ENCODE measurements at places on chromosomes 3 and 15. TPM values are rescaled to one million over a fixed set of nuclear protein-coding genes. Genes with fewer than 3 reads are reported as not detected.

- no peak overlapping the region for H3K4me3 ChIP-seq
- no peak overlapping the region for H3K27ac ChIP-seq
- no peaks in the 10 kb centered on the region for H3K4me1 ChIP-seq
- peak; percentile 29 for DNase-seq
- no peaks in the 10 kb centered on the region for H3K27me3 ChIP-seq
These were observed 105.0 kb downstream of the SSR3 start for GRCh38 chr3:156449710-156450574.

The KCNAB1 gene
- total RNA-seq, result not detected

The PPIP5K1 gene
- 9.9 TPM for total RNA-seq

The CPN2 gene
- 27.7 TPM for total RNA-seq

DNA sequence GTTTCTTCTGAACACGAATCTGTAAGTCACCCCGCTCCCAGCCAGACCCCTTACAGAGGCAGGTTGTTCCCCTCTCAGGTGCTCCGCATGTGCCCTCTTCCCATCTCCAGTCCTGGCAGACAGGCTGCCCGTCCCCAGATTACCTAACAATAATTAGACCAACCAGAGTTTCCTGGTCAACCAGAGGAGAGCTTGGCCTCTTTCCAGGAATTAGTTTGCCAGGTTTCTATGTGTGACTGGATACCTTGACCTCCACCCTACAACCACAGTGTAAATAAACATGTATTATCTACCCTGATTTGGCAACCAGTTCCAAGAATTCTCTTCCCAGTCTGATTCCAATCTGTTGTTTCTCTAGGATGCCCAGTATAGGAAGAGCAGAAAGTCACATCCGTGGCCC is 178.0 kb upstream of the UMPS start:
- peaks cover 3% of the 10 kb centered on the region for H3K27me3 ChIP-seq
- H3K27ac ChIP-seq, result no peak overlapping the region

The CD200 gene
- not detected for total RNA-seq

- peak overlapping the region; percentile 78 for H3K4me3 ChIP-seq
- H3K27me3 ChIP-seq, result peaks cover 17% of the 10 kb centered on the region
- H3K36me3 ChIP-seq, result no peaks in the 10 kb centered on the region
- no peak for DNase-seq
These were observed 1.2 kb downstream of the LARP6 start for GRCh38 chr15:70852501-70853317.

- no peak for DNase-seq
- no peak overlapping the region for H3K4me3 ChIP-seq
- H3K27me3 ChIP-seq, result no peaks in the 10 kb centered on the region
- H3K36me3 ChIP-seq, result no peaks in the 10 kb centered on the region
These were observed 19.0 kb upstream of the C3orf49 start for GRCh38 chr3:63800097-63800496.

The FYTTD1 gene
- 51.6 TPM for total RNA-seq

DNA sequence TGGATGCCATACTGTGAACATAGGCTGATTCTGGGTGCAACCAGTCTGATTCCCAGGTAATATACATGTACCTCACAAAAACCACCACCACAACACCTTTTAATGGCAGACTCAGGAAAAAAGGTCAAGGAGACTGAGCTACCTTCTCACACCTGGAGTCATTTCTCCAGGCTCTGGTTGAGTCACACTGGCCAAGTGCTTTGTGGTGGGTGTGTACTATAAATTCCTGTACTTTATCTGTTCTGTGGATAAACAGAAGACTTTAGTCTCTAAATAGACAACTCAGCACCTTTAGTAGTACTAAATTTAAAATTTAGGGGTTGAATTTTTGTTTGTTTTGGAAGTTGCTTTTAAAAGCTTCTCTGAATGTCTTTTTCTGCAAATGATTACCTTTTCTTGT is 46.7 kb downstream of the TOP2B start:
- DNase-seq, result no peak
- no peak overlapping the region for H3K27ac ChIP-seq
- H3K4me1 ChIP-seq, result no peaks in the 10 kb centered on the region
- H3K27me3 ChIP-seq, result no peaks in the 10 kb centered on the region
- H3K36me3 ChIP-seq, result peaks cover 43% of the 10 kb centered on the region
- no peak overlapping the region for H3K4me3 ChIP-seq

- no peaks in the 10 kb centered on the region for H3K36me3 ChIP-seq
- H3K27me3 ChIP-seq, result no peaks in the 10 kb centered on the region
- no peak overlapping the region for H3K4me3 ChIP-seq
- no peak overlapping the region for H3K27ac ChIP-seq
- no peak for DNase-seq
These were observed 52.5 kb downstream of the TP63 start for GRCh38 chr3:189683546-189684255.

The UBAP1L gene
- 0.13 TPM for total RNA-seq

DNA sequence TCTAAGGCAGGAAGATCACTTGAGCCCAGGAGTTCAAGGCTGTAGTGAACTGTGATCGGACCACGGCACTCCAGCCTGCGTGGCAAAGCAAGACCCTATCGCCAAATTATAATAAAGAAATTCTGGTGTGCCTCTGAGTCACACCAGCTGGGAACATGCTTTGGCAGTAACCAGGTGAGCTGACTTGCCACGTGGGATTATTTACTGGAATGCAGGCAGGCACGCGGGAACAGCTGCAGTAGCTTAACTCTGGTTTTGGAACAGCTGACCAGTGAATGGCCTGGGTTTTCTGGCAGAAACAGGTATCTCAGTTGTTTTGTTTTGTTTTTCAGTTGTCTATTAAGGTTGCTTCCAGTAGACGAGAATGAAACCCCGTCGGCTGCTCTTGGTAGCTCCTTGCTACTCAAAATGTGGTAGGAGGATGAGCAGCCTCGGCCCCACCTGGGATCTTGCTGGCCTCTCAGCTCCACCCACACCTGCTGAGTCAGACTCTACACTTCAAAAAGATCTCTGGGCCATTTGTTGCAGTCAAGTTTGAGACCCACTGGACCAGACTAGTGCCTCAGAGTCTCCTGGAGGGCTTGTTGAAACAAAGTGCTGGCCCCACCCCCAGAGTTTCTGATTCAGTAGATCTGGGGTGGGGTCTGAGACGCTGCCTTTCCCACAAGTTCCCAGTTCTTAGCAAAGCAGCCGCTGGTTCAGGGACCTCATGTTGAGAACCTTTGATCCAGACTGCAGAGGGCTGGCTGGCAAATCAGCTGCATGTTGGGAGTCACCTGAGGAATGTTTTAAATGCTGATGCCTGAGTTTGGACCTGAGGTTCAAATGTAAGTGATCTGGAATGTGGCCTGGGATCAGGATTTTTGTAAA is 26.6 kb downstream of the IDH2 start:
- H3K4me3 ChIP-seq, result no peak overlapping the region
- peak overlapping the region; percentile 68 for H3K27ac ChIP-seq
- peaks cover 33% of the 10 kb centered on the region for H3K36me3 ChIP-seq
- H3K4me1 ChIP-seq, result peaks cover 26% of the 10 kb centered on the region

DNA sequence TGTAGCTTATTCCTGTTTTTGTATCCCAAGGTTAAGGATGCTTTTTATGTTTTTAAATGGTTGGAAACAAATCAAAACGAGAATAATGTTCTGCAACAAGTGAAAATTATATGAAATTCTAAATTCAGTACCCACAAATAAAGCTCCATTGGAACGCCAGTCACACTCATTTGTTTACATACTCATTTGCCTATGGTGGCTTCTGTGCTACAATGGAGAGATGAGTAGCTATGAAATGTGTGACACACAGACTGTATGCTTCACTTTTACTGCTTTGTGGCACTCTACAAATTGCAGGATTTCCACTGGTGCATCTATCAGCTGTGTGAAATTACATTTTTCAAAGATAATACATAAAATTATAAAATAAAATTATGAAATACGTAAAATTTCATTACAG is 112.2 kb upstream of the TSPAN3 start:
- no peak for DNase-seq
- H3K4me1 ChIP-seq, result peaks cover 30% of the 10 kb centered on the region
- H3K36me3 ChIP-seq, result peaks cover 3% of the 10 kb centered on the region
- H3K27me3 ChIP-seq, result no peaks in the 10 kb centered on the region
- no peak overlapping the region for H3K4me3 ChIP-seq
- H3K27ac ChIP-seq, result no peak overlapping the region

DNA sequence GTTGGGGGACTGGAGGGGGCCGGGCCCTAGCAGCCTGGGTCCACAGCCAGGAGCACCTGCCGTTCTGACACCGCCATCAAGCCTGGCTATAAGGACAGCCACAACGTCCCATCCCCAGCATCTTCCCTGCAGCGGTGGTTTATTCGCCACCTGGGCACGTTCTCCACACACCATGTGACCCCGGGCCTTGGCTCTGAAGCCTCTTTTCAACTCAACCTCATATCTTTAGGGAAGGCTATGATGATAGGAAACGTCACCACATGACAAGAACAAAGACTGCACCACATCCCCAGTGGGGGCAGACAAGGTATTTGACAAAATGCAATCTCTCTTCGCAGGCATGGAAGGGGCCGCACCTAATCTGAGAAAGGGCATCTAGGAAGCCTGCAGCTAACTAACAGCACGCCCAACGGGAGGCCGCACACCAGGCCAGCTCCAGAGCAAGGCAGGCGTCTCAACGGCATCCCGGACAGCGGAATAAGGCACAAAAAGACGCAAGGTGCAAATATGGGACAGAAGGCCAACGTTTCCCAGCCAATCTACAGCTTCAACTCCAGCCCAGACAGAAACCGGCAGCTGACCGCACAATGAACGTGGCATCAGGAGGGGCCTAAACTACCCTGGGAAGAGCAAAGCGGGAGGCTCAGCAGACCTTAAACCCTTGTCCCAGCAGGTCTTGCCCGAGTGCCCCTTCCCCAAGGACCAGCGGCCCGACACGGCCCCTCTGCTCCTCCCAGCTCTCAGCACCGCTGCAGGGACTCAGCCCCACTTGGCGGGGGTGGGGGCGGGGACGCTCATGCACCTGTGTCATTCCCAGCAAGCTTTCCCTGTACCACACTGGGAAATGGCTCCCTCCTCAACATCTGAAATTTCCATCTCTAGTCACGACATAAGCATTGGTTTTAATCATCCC is 41.9 kb downstream of the NIPA2 start:
- H3K27ac ChIP-seq, result no peak overlapping the region
- peaks cover 41% of the 10 kb centered on the region for H3K36me3 ChIP-seq
- peaks cover 7% of the 10 kb centered on the region for H3K4me1 ChIP-seq

DNA sequence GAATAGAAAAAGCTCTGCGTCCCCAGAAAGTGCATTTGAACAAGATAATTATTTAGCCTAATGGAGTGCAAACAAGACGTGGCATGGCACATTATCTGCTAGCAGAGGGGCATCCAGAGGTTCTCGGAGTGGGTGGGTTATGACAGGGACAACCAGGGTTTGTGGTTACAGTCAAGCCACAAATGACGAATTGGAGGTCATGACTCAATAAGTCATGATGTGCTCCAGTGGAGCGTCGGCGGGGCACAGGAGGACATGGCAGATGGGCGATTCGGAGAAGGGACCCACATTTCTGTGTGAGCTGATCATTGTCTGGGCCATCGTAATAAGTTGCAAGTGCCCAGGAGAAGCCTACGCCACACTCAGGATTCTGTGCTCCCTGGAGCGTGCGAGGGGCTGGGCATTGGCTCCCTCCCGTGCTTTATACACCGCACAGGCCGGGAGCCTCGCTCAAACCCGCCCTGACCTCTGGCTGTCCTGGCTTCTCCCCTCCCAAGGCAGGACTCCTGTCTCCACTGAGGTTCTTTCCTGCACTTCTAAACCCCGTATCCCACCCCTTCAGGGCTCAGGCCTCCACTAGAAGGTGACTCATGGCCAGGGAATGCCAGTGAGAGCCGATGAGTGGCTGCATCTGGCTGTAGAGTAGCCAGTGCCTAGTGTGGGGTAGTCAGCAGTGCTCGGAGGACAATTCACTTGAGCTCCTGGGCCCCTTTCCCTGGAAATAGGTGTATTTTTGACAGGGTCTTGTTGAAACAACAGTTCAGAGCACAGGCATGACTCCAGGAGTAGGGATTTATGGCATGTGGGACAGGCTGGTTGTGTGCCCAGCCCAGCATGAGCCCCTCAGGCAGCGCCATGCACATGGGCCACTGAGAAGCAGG is 67.4 kb downstream of the GRIP2 start:
- peaks cover 12% of the 10 kb centered on the region for H3K36me3 ChIP-seq
- H3K27me3 ChIP-seq, result no peaks in the 10 kb centered on the region
- no peak overlapping the region for H3K4me3 ChIP-seq
- no peaks in the 10 kb centered on the region for H3K4me1 ChIP-seq

GRCh38 chr3:20857636-20858035 is 671.6 kb upstream of the SGO1 start:
- peaks cover 45% of the 10 kb centered on the region for H3K4me1 ChIP-seq
- DNase-seq, result no peak
- H3K4me3 ChIP-seq, result no peak overlapping the region
- H3K27ac ChIP-seq, result no peak overlapping the region

GRCh38 chr3:95609411-95609810 is 1205.0 kb upstream of the EPHA6 start:
- H3K4me1 ChIP-seq, result no peaks in the 10 kb centered on the region
- H3K36me3 ChIP-seq, result no peaks in the 10 kb centered on the region
- no peak overlapping the region for H3K4me3 ChIP-seq

DNA sequence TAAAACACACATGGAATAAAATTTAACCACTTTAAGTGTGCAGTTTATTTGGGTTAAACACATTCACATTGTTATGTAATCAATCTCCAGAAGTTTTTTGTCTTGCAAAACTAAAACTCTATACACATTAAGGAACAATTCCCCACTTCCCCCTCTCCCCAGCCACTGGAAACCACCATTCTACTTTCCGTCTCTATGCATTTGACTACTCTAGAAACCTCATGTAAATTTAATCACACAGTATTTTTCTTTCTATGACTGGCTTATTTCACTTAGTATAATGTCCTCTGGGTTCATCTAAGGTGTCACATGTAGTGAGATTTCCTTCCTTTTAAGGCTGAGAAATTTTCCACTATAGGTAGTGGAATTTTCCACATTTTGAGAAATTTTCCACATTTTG is 568.7 kb upstream of the UBE2E2 start:
- H3K4me1 ChIP-seq, result no peaks in the 10 kb centered on the region
- no peaks in the 10 kb centered on the region for H3K27me3 ChIP-seq
- DNase-seq, result no peak
- H3K4me3 ChIP-seq, result no peak overlapping the region

GRCh38 chr15:60945196-60945595 is 283.9 kb downstream of the RORA start:
- no peaks in the 10 kb centered on the region for H3K36me3 ChIP-seq
- H3K27me3 ChIP-seq, result no peaks in the 10 kb centered on the region
- H3K4me3 ChIP-seq, result no peak overlapping the region

- H3K4me1 ChIP-seq, result no peaks in the 10 kb centered on the region
- no peak overlapping the region for H3K4me3 ChIP-seq
- H3K36me3 ChIP-seq, result no peaks in the 10 kb centered on the region
- H3K27ac ChIP-seq, result no peak overlapping the region
These were observed 90.8 kb downstream of the OXNAD1 start for GRCh38 chr3:16355828-16356227.

- no peak overlapping the region for H3K4me3 ChIP-seq
- no peak overlapping the region for H3K27ac ChIP-seq
- DNase-seq, result no peak
- no peaks in the 10 kb centered on the region for H3K36me3 ChIP-seq
- peaks cover 84% of the 10 kb centered on the region for H3K4me1 ChIP-seq
These were observed 62.0 kb upstream of the GCNT3 start for GRCh38 chr15:59549301-59550185.

Data from HepG2 (cell line).